SJCRH30 (cell line): ENCODE measurements at places on chromosomes 7 and 10. TPM values are rescaled to one million over a fixed set of nuclear protein-coding genes. Genes with fewer than 3 reads are reported as not detected.

DNA sequence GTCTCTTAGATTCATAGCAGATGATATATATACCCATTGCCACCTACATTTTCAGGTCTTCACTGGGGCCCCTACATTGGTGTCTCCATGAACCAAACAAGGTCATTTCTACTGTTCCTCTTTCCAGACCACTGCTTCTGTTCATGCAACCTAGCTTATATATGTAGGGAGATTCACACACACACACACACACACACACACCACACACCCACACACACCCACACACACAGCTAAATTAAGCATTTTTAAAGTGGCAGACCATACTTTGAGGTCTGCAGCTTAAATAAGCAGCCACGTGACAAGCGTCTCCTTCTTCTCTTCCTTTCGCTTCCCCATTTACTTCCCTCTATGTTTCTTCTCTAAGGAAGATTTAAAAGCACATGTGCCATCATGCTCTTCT, 70.0 kb upstream of the CC2D2B start:
- no peak overlapping the region for H3K4me3 ChIP-seq
- no peaks in the 10 kb centered on the region for H3K27me3 ChIP-seq
- no peaks in the 10 kb centered on the region for H3K36me3 ChIP-seq
- H3K27ac ChIP-seq = no peak overlapping the region

DNA sequence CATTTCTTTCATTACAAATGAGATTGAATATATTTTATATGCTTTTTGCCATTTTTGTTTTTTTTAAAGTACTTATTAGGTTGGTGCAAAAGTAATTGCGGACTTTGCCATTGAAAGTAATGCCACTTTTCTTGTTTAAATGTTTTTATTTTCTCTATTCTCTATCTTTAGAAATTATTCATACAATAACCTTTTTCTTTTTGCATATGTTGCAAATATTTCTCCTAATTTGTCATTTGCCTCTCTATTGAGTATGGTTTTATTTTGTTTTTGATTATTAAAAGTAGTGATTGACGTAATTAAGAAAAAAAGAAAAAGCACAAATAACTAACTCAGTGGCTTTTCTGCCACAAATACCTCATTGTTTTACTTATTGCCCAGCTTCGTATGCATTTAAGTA, 172.4 kb downstream of the NPSR1 start:
- no peak overlapping the region for H3K27ac ChIP-seq
- no peak for DNase-seq
- no peaks in the 10 kb centered on the region for H3K36me3 ChIP-seq
- H3K27me3 ChIP-seq = no peaks in the 10 kb centered on the region
- no peak overlapping the region for H3K4me3 ChIP-seq

DNA sequence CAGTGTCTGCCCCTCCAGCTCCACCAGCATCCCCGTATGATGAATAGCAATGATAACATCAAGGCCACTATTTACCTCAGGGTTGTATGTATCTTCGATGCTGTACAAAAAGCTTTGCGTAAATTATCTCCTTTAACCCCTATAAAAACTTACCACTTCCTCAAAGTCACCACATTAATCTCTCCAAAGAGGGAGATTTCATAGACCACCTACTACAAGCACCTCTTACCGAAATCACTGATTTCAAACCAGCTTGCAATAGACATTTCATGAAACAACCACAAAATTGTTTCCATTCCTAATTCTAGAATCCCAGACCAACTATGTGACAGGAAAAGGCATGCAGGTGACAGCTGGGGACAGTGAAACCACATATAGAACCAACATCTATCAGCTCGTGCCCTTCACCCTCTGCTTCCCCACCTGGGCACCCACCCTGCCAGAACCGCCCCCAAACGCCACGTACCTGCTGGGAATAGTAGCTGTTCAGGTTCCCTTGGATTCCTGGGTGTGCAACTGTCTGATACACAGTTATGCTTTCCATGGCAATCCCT, 20.1 kb upstream of the MMP21 start:
- no peak for DNase-seq
- H3K4me3 ChIP-seq = no peak overlapping the region

GRCh38 chr10:97065686-97066660, 119.8 kb downstream of the SLIT1 start:
- no peaks in the 10 kb centered on the region for H3K27me3 ChIP-seq
- H3K36me3 ChIP-seq = no peaks in the 10 kb centered on the region
- no peaks in the 10 kb centered on the region for H3K4me1 ChIP-seq
- DNase-seq = no peak

TMEM273 gene
- 2.1 and 2.5 TPM in 2 replicates for total RNA-seq

DNA sequence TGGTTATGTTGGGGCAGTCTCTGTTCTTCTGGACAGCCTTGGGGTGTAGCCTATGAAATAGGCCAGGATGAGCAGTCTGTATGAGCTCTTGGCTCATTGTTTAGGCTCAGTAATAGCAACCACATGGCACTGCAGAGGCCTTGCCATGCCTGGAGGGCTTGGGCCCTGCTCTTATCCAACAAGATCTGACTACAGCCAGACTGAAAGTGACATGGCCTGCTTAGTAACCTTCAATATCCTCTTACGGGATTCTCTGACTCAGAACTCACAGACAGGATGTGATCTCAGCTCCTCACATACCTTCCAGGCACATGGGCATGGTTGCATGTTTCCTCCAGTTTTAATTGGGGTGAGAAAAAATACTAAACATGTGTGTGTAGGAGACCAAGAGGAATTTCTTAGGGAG, 289.3 kb downstream of the PTEN start:
- no peak for DNase-seq
- H3K36me3 ChIP-seq = no peaks in the 10 kb centered on the region
